Dermis microvascular lymphatic vessel endothelial cell (primary cell): ENCODE measurements at places on chromosomes 6 and 20. TPM values are rescaled to one million over a fixed set of nuclear protein-coding genes. Genes with fewer than 3 reads are reported as not detected.

The CTCFL gene
- not detected in 2 replicates for total RNA-seq

The ASIP gene
- not detected in 2 replicates for total RNA-seq

The SFT2D1 gene
- total RNA-seq: 18.7 and 20.7 TPM in 2 replicates

The ARMC12 gene
- total RNA-seq: 0.25 and 0.39 TPM in 2 replicates

The AKAP7 gene
- 1.1 and 1.3 TPM in 2 replicates for total RNA-seq

The PSORS1C2 gene
- not detected in 2 replicates for total RNA-seq

The SASH1 gene
- total RNA-seq: 49.3 and 94.7 TPM in 2 replicates

The PCK1 gene
- total RNA-seq: not detected in 2 replicates

The COX4I2 gene
- not detected in 2 replicates for total RNA-seq

The ATP9A gene
- total RNA-seq: 54.0 and 75.5 TPM in 2 replicates

The ZSCAN16 gene
- total RNA-seq: 10.5 and 12.1 TPM in 2 replicates

The PTCRA gene
- not detected in 2 replicates for total RNA-seq

The C6orf141 gene
- total RNA-seq: 23.4 and 45.5 TPM in 2 replicates

The EPM2A gene
- 5.6 and 5.9 TPM in 2 replicates for total RNA-seq

The EFCAB8 gene
- total RNA-seq: under 0.01 TPM in 1 of 2 replicates, not detected in the other

The ACTL10 gene
- 1.0 and 1.4 TPM in 2 replicates for total RNA-seq

The TRMT11 gene
- total RNA-seq: 9.5 and 9.9 TPM in 2 replicates

The NT5E gene
- total RNA-seq: 43.4 and 123 TPM in 2 replicates

The NKAPL gene
- under 0.01 and 0.38 TPM in 2 replicates for total RNA-seq

The CDH22 gene
- under 0.01 and 0.13 TPM in 2 replicates for total RNA-seq

The CRISP3 gene
- not detected in 2 replicates for total RNA-seq

The ADGB gene
- not detected in 2 replicates for total RNA-seq

The ATP6V1G2 gene
- 0.13 TPM in 1 of 2 replicates, not detected in the other for total RNA-seq

The C6orf15 gene
- not detected in 2 replicates for total RNA-seq

The SLC35D3 gene
- not detected in 2 replicates for total RNA-seq

The PREX1 gene
- total RNA-seq: 30.7 and 36.1 TPM in 2 replicates

The CEP162 gene
- total RNA-seq: 2.9 and 3.6 TPM in 2 replicates

The GSTA4 gene
- total RNA-seq: 14.7 and 15.7 TPM in 2 replicates

The NEURL2 gene
- total RNA-seq: 2.3 and 4.0 TPM in 2 replicates

The NANP gene
- 6.4 and 8.0 TPM in 2 replicates for total RNA-seq
